Fibroblast of the aortic adventitia (primary cell): ENCODE measurements at places on chromosomes 3 and 15.

DNA sequence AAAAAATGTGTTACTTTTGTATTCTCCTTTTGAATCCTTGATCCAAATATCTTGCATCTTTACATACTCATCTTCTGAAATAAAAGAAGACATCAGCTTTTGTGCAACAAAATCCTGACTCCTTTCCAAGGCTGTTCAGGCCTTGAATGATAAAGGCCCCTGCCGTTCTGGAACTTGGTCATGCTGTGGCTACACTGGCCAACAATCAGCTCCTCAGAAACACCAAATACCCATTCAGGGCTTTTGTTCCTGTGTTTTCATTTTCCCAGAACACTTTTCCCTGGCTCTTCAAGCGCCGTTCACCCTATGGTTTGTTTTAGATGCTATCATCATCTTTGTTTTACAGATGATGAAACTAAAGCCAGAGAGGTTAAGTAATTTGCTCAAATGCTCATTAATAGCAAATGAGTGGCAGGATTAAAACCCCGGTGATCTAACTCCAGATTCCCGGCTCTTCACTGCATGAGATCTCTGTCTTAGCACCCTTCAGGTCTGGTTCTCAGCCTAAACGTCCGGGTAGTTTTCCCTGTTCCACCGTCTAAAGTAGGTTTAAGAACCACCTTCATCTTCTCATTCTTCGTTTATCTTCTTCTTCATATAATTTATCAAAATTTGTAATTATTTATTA is 58.3 kb downstream of the EPHA3 start:
- no peak for DNase-seq

DNA sequence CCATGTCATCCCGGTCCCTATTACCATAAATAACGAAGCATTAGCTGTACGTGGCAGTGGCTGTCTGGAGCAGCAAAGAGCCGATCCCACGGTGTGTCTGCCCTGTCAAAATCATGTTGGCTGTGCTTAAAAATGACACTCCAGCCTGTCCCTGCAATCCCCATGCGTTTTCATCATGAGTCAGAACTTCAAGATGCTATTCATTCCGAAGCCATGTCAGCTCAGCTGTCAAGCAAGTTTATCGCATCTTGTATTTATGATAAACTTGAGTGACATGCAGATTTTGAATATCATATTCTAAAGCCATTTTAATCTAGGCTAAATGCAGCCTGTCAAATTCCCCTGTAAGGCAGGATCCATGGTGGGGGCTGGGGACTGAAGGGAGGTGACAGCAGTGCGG is 152.4 kb downstream of the TJP1 start:
- DNase-seq, result no peak

DNA sequence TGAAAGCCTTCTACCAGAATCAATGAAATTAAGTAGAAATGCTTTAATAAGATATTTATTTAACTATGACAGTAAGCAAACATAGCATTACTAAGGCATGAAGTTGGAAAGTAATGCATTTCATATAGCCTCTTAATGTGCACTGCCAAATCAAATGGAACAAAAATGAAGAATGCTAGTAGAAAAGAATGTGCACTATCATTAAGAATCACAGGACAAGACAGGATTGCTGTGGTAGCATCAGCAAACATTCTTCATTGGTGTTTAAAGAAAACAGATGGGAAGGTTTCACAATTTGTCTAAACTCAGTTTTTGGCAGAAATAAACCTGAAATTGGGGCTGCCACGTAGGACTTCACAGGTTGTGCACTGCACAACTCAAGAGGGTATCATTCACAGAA is 168.9 kb downstream of the CNTN3 start:
- no peak for DNase-seq

GRCh38 chr15:34147371-34148140 is 45.7 kb downstream of the PGBD4 start:
- DNase-seq, result peak; percentile 12

DNA sequence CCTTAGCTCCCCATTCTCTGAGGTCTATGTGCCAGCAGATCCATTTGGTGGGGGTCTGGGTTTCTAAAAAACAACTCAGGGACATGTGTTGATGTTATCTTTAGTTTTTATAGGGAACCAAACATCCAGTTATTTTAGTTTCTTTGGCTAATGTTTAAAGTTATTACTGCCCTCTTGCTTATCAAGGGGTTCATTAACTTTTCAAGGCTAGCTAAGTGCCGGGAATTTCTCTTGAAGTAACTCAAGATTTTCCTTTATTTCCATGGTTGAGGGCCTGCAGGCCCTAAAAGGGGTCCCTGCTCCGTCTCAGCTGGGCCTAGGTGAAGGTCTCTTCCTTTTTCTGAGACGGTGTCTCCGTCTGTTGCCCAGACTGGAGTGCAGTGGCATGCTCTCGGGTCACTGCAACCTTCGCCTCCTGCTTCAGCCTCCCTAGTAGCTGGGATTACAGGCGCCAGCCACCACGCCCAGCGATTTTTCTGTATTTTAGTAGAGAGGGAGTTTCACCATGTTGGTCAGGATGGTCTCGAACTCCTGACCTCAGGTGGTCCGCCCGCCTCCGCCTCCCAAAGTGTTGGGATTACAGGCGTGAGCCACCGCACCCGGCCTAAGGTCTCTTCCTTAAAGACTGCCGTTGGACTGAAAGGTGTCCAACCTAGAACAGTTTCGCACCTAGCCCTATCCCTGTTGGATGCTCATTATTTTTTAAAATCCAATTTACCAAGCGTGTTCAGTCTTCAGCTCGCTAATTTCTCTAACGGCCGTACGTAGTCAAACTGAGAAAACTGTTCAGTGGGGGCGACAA is 1.3 kb upstream of the OXSR1 start:
- no peak for DNase-seq
